ENCODE measurements at places on chromosomes 4 and X.

DNA sequence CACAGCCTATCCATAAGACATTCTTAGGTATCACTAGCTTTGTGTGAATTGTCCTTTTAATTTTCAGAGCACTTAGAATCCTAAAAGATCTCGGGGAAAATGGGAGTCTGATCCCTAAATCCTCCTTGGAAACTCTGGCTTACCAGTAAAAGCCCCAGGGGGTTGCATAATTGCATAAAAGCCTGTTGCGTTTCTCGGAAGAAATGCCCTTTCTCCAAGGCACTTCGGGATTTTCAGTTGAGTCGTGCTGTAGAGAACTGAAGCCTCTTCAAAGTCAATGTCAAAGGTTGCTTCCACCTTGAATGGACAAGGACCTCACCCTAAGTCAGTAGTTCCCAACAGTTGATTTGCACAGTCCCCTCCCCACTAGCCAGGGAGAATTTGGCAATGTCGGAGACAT lies 20.8 kb downstream of the FAM184B start:
- DNase-seq = no peak

DNA sequence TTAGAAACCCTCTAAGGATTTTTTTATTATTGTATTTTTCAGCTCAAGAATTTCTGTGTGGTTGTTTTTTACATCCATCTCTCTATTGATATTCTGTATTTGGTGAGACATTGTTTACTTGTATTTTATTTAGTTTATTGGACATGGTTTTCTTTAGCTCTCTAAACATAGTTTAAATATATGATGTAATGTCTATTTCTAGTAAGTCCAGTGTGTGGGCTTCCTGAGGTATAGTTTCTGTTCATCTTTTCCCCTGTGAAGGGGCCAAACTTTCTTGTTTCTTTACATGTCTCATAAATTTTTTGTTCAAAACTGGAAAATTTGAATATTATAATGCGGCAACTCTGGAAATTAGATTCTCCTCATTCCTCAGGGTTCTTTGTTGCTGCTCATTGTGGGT lies 28.2 kb upstream of the ATRX start:
- no peak for DNase-seq

- no peak for DNase-seq
Measured at GRCh38 chrX:119885554-119886428, 9.9 kb upstream of the AKAP14 start.

GRCh38 chrX:101079736-101080270 lies 1.1 kb downstream of the TMEM35A start:
- no peak for DNase-seq

- DNase-seq = no peak
Measured at GRCh38 chr4:100754751-100755150, 236.9 kb upstream of the EMCN start.

DNA sequence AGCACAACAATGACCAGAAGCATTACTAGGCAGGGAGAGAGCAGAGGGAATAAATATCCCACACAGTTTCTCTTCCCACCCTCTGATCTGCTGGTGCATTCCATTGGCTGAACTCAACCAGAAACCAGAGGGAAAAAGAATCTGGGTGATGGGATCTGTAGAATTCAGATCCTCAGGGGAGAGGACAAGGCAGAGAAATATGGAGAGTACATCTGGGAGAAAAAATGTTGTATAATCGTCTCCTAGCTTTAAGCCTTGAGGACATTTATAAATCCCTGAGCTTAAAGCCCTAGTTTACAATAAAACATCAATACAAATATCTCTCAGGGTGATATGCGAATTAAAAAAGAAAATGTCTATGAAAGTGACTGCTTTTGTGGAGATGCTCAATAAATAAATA lies 368.1 kb upstream of the MAD2L1 start:
- DNase-seq = no peak

DNA sequence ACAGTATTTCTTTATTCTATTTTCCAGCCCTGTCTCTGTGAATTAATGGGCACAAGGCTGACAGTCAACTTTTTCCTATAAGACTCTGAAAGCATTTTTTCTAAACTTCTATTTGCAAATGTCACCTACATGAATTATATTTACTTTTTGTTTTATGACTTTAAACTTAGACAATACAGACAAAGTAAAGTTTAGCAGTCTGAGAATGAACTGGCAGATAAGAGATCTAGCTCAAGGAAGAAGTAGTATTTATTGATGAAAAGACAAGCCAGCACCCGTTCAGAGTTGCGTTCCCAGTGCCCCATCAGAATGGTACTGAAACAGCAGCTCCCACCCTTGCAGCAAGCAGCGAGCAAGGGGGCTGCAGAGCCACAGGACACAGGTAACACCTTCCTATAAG lies 148.5 kb downstream of the FAM13A start:
- no peak for DNase-seq

DNA sequence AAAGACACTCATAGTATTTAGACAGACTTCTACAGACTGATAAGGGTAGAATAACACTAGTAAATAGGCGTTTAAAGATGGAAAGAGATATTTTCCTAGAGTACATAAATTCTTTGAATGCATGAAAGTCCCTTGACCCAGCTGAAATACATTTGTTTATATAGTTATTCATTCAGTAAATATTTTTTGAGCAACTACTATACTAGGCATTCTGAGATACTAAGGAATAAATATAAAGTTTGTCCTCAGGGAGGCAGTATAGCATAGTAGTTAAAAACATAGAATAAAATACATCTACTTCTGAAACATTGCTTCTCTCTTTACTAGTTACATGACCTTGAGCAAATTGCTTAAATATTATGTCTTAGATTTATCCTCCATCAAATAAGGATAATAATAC lies 27.4 kb downstream of the HMGN5 start:
- DNase-seq = no peak

DNA sequence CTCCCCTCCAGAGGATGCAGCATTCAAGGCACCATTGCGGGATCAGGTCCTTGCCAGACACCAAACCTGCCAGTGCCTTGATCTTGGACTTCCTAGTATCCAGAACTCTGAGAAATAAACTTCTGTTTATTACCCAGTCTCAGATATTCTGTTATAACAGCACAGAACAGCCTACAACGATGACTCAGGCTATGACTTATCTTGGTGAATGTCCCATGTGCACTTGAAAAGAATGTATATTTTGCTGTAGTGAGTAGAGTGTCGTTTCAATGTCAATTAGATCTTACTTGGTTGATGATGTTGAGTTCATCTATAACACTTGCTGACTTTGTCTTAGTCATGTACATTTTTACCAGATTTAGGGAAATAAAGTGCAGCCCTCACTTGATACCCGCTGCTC lies 34.5 kb upstream of the PGRMC1 start:
- DNase-seq = no peak

GRCh38 chr4:1241466-1241935 lies 7.4 kb downstream of the CTBP1 start:
- DNase-seq = no peak

- DNase-seq = no peak
Measured at GRCh38 chrX:124274438-124275181, 57.9 kb upstream of the TEX13D start.

DNA sequence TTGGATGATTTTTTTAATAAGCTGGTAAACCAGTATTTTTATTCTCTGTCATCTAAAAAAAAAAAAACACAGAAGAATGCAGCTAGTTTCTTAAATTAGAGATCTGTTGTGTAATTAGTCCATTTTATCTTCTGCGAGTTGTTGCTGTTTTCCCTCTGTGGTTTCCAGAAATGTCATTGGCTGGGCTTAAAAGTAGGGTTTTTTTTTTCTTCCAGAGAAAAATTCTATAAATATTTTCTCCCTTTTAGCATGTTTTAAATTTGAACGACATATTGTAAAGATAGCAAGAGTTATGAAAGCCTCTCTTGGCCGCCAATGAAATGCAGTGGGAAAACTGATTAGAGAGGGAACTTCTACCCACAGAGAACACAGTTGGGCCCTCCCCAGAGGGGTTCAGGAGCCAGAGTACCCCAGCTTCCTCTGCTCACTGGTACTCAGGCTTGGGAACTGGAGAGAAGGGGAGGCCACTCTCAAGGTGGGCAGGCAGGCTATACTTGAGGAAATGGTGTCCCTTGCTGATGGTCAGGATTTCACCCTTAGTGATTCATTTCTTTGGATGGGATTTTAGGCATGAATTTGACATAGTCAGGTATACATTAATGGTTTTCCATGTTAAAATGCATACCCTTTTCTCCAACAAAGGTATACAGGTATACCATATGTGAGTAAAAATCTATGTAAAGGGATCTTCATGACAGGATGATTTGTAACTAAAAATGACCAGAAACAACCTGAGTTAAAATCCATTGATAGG lies 166.1 kb downstream of the BCOR start:
- no peak for DNase-seq

- DNase-seq = no peak
Measured at GRCh38 chr4:3767570-3768288, 1.5 kb downstream of the ADRA2C start.

DNA sequence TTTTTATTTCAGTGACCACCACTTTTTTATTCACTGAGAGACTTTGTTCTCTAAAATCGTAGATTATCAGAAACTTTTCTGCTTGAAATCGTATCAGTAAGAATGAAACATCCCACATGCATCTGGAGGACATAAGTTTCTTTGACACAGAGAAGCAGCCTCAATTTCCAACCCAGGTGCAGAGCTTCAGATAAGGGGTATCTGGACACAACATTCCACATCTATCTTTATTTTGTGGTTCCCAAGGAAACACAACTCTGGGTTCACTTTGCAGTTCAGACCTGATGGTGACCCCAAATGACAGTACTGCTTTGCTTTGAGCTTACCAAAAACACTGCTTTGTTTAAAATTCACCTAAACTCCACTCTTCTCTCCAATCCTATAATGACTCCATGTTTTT lies 1.3 kb upstream of the CLCN5 start:
- DNase-seq = no peak

GRCh38 chrX:29926659-29927058 lies 288.7 kb upstream of the MAGEB2 start:
- no peak for DNase-seq

DNA sequence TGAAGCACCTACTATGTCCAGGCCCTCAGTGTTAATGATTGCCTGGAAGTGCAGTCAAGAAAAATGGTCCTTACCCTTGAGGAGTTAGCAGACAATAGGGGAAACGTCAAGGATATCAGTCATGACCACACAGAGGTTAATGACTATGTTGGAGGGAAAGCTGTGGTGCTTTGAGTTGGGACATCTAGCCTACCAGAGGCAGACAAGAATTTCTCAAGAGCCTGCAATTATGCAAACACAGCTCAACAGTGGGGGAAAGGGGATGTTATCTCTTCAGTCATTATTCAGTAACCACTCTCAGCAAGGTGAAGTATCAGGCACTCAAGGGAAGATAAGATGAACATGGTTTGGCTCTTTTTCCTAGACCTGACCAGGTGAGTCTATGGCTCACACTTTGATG lies 7.0 kb upstream of the FGFBP1 start:
- no peak for DNase-seq

- no peak for DNase-seq
Measured at GRCh38 chr4:103786014-103786413, 66.2 kb upstream of the TACR3 start.

DNA sequence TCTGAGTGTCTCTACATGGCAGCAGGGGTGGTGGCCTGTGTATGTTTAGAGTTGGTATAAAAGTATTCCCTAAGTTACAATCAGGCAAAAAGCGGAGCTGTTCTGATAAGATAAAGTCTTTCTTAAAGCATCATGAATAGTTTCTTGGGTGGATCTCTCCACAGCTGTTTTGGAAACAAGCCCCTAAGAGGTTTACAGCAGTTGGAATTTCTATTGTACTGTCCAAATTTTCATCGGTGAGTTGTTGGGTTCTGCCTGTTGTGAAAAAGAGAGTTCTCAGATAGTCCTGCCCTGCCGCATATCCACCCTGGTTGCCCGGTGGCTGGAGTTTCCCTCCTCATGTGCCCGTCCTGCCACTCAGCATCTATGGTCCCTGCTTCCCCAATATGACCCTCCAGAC lies 50.1 kb downstream of the C4orf51 start:
- no peak for DNase-seq

DNA sequence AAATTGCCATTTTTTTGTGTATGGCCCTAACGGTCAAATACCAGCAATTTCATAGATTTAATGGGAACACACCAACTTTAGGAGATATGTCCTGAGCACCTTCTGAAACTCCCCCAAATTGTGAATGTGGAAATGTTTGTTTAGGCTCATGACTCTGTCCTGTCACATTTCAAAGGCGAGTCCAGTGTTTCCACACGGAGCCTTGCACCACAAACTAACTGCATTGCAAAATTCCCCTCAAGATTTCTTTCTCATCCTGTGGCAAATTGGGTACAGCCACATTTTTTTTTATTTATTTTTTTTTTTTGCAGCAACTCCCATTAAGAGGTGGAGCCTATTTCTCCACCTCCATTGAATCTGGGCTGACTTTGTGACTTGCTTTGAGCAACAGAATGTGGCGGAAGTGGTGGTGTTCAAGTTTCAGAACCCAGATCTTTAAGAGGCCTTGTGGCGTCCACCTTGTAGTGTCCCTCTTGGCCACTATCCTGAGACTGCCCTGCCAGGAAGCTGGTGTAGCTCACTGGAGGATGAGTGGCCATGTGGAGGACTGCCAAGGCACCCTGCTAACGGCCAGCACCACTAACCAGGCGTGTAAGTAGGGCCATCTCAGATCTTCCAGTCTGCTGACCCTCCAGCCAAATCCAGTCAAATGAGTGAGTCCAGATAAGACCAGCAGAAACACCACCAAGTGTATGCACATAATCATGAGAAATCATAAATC lies 172.4 kb upstream of the SCML1 start:
- no peak for DNase-seq

- DNase-seq = no peak
Measured at GRCh38 chr4:89157488-89158024, 46.2 kb downstream of the TIGD2 start.

GRCh38 chr4:146508229-146508939 lies 13.4 kb downstream of the SLC10A7 start:
- DNase-seq = no peak

DNA sequence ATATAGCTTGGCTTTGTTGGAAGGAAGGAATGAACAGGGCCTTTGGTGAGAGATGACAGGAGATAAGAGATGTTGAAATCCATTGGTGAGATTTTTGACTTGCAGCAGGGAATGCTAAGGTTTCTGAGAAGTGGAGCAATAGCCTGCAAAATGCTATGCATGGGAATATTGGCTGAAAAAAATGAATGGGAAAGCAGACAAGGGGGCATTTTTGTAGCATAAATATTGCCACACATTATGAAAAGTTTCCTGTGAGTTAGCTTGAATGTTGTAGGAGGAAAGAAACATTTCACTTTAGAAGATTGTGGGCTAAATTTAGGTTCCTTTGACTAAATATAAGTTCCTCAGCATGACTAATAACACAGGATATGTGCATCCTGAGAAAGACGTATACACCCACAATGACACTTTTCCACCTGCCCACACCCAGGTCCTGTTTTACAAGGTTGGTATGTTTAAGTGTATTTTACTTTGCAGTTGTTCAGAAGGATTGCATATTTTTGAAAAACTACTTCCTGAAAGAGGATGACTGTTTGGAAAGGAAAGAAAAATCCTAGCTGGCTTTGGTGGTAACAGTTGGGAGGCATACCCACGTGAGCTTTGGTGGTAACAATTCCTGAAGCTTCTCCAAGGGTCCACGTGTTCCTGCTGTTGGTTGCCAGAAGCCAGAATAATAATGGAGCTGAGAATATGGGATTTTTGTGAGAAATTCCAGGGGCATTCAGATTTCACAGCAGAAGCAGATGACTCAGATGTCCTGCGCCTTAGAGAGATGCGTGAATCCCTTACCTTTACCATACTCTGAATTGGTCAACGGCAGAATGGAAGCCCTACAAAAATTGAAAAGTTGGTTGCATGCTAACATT lies 28.5 kb downstream of the PHEX start:
- DNase-seq = no peak

- no peak for DNase-seq
Measured at GRCh38 chrX:24283127-24283794, 30.6 kb downstream of the SUPT20HL2 start.
